Activated naive CD8-positive, alpha-beta T cell treated with anti-CD3 and anti-CD28 coated beads, Interleukin-2, amount 10 ng/mL, durations not matched to agents 7 days and 5 days (primary cell): ENCODE measurements at places on chromosomes 5 and 9.

DNA sequence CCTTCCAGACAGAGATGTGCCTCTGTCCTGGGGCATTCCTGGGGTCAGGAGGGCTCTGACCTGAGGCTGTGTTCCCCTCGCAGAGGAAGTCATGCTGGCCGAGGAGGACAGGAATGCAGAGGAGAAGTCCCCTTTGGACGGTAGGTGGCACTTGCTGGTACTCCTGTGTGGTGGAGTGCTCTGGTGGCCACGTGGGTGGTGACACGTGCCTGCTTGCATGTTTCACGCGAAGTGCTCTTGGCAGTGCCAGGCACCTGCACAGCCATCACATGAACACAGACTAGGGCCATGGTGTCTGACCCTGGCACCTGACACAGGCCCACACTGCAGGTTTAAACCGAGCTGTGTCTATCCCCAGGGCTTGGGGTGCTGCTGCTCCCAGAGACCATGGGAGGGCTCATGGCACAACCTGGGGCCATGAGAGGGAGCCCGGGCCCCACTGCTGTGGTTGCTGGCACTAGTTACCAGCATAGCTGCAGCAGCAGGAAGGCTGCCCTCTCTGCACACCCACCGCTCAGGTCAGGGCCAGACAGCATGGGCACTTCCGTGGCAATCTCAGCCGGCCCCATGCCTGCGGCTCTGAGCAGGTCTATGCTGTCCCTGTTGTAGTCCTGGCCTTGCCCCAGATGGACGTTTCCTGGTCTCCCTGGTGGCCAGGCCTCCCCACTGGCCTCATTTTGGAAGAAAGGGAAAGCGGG is 79.3 kb downstream of the CACNA1B start:
- no peak for DNase-seq
- no peak overlapping the region for H3K27ac ChIP-seq
- H3K4me3 ChIP-seq = no peak overlapping the region
- no peaks in the 10 kb centered on the region for H3K36me3 ChIP-seq
- H3K4me1 ChIP-seq = no peaks in the 10 kb centered on the region
- no peaks in the 10 kb centered on the region for H3K27me3 ChIP-seq

DNA sequence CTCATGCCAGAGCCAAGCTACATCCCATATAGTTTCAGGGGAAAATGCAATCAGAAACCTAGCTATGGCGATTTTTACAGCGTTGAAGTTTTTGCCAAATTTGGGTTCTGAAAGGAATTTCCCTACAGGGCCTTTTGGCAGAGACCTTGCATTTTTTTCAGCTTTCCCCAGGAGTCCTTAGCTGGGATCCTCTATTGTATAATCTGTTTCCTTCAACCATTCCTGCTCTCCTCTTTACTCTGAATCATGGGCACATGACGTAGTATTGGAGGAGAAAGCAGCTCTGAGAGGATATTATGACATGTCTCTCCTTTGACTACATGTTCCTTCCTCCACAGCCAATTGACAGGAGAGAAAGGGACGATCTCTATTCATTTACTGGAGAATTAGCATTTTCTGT is 118.5 kb upstream of the ERCC6L2 start:
- DNase-seq = no peak
- H3K4me1 ChIP-seq = peaks cover 2% of the 10 kb centered on the region
- peaks cover 41% of the 10 kb centered on the region for H3K27me3 ChIP-seq
- no peak overlapping the region for H3K4me3 ChIP-seq
- H3K36me3 ChIP-seq = no peaks in the 10 kb centered on the region
- H3K27ac ChIP-seq = no peak overlapping the region

DNA sequence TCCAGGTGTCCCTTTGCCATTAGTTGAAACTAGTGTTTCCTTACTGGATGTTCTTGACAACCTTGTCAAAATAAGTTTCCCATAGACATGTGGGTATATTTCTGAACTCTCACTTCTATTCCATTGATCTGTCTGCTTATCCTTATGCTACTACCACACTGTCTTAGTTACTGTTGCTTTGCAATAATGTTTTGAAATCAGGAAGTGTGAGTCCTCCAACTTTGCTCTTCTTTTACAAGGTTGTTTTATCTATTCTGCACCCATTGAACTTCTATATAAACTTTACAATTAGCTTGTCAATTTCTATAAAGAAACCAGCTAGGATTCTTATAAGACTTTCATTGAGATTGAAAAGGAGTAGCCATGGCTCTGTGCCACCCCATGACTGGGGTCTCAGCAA is 24.3 kb downstream of the CD14 start:
- H3K27ac ChIP-seq = no peak overlapping the region
- H3K27me3 ChIP-seq = peaks cover 29% of the 10 kb centered on the region
- no peak overlapping the region for H3K4me3 ChIP-seq
- DNase-seq = no peak

DNA sequence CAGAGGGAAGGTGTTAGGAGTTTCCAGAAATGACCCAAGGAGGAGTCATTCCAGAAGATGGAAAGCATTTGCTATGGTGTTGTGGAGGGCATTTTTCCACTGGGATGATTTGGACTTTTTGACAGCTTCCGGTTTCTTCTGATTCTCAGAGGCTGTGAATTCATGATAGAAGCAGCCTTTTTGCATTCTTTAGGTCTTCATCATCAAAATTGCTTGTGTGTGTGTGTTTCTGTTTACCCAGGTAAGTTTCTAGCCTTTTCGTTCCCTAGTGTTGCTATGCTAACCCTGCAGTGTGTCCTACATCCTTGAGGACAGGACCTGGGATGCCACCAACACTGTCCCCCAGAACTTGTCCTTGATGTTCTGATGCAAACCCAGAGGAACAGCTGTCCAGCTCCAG is 19.6 kb downstream of the IRX1 start:
- H3K4me1 ChIP-seq = no peaks in the 10 kb centered on the region
- H3K27me3 ChIP-seq = no peaks in the 10 kb centered on the region
- no peak overlapping the region for H3K4me3 ChIP-seq
- no peak for DNase-seq
- no peaks in the 10 kb centered on the region for H3K36me3 ChIP-seq

- H3K4me1 ChIP-seq = peaks cover 2% of the 10 kb centered on the region
- no peak overlapping the region for H3K4me3 ChIP-seq
- H3K27ac ChIP-seq = no peak overlapping the region
- no peak for DNase-seq
- no peaks in the 10 kb centered on the region for H3K36me3 ChIP-seq
Measured at GRCh38 chr5:162272417-162272816, 204.8 kb downstream of the GABRG2 start.
